ENCODE measurements at places on chromosomes 12 and 14.

DNA sequence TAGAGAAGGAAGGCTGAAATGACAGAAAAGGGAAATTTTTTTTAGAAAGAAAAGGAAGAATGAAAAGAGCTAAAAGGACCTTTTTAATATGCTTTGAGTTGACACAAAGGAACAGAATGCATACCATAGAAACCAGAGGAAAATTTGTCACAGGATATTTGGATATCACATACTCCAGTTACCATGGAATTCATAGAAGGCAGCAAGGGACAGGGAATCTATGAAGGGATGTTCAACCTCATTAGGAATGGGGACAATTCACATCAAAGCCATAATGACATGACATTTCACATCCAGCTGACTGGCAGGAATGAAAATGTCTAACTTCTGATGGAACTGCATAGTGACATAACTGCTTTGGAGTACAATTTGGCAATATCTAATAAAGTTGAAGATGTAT, 469.4 kb downstream of the CCER1 start:
- no peak for DNase-seq

DNA sequence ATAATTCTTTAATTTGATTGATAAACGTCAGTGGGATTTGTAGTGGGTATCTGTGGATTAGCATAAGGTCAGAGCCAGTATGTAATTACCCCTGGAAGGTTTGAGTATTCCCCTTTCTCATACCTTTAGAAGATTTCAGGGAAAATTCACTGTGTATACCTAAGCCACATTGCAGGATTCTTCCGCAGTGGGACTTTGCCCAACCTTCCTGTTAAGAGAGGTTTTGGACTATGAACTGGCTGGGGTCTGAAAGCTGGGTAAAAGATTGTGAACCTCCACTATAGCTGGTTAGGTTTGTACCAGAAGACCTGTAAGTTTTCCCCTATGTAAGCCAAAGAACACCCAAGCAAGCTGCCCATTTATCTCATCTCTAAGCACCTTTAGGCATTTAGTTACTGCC, 150.2 kb downstream of the TTC6 start:
- DNase-seq = no peak

- DNase-seq = no peak
These were observed 30.5 kb downstream of the RAB35 start for GRCh38 chr12:120085920-120086645.

DNA sequence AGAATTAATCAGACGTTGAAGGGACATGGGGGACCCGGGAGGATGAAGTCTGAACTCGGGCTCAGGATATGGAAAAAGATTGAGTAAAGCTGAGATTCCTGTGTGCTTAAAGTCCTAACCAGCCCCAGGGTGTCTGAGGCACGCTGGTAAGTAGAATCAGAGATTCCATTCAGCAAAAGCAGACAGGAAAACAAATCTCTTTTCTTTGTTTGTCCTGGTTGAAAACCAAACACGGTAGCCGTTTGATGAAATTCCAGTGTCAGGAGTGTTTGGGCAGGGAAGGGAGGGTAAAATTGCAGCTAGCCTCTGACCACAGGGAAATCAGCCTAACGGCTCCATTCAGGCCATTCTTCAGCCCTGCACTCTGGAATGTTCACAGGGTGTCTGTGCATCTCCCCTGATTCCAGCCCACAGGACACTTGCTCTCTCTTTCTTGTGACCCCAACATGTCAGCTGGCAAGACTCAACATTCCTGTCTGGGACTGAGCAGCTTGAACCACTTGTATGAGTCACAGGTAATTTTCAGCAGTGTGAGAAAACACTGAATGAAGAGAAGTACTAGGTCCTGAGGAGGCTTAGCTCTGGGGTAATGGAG, 31.0 kb downstream of the NINJ2 start:
- DNase-seq = no peak

GRCh38 chr12:116159593-116160200, 117.8 kb downstream of the MED13L start:
- no peak for DNase-seq

DNA sequence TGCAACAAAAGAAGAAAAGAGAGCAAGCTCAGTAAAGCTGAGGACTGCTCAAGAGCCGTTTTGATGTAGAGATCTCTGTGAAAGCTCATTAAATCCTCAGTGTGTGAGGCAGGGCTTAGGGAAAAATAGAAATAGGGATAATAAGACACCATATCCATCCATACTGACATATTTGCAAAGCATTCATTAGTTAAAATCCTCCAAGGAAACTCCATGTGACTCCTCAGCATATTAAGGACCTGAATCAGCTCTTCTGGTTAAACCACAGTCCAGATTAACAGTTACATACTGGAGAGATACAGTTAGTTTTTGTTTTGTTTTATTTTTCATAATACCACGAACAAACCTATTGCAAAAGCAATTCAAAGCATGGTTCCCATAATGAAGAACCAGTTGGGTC, 288.2 kb downstream of the PAWR start:
- DNase-seq = no peak

- no peak for DNase-seq
These were observed 54.8 kb upstream of the RASSF8 start for GRCh38 chr12:25903603-25904245.

DNA sequence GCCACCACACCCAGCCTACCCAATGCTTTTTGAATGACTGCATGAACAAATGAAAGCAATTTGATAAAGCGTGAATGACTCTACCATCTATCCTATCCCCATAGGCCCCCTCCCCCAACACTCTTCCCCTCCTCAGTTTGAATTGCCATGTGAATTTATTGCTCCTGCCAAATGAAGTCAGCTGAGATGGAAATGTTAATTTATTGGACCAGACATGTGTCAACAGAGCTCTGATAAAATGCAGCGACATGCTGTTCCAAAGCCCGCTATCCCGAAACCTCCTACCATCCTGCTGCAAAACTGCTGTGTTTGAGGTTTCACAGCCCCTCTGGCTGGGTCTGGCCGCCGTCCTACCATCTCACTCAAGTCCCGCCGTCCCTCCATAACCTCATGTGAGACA, 360.5 kb downstream of the CACNA1C start:
- DNase-seq = no peak

DNA sequence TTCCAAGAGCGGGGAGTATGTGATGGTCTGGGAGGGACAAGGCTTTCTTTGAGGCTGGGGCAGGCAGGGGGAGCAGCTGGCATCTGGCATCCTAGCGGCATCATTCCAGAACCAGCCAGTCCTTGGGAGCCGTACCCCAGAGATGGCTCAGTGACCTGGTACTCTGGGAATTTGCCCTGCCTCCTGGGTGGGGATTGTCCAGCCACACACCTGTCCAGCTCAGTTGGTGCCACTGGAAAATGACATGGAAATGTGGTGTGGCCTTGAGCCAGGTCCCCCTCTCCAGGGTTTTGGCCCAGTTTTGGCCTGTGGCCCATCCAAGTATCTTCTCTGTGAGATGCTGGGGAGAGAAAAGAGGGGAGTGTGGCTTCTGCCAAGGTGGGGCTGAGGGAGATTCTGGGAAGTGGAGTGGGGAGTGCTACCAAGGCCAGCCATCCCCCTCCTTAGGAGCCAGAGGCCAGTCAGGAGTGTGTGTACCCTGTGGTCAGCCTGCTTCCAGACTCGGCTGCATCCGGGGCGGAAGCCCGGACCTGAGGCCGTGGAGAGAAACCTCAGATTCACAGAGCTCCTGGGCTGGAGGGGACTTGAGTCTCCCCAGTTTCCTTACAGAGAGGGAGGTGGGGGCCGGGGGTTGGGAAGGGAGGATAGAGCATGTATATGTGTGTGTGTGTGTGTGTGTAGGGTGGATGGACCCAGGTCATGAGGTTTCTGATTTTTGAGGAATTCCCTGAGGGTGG, 14.7 kb upstream of the KRT80 start:
- DNase-seq = no peak

GRCh38 chr14:92651758-92652406, 96.5 kb downstream of the LGMN start:
- no peak for DNase-seq

GRCh38 chr12:88503281-88503703, 77.0 kb downstream of the KITLG start:
- DNase-seq = no peak

DNA sequence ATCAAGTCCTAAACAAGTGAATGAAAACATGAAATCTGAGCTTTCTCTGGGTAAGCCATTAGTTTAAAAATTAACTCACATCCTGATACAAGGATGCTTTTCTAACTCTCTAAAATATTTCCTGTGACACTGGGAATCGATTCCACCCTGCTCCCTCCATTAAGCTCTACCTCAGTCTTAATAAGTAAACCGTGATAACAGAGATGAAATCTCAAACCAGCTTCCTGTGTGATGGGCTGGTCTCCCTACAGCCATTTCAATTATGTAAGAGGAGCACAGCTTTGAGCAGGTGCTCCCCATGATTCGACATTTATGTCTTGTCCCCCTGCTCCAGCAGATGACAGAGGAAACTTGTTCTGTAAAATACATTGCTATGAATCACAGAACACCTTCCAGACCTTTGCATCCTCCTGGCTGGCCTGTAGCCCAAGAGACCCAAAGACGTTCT, 59.0 kb downstream of the GAS2L3 start:
- no peak for DNase-seq

DNA sequence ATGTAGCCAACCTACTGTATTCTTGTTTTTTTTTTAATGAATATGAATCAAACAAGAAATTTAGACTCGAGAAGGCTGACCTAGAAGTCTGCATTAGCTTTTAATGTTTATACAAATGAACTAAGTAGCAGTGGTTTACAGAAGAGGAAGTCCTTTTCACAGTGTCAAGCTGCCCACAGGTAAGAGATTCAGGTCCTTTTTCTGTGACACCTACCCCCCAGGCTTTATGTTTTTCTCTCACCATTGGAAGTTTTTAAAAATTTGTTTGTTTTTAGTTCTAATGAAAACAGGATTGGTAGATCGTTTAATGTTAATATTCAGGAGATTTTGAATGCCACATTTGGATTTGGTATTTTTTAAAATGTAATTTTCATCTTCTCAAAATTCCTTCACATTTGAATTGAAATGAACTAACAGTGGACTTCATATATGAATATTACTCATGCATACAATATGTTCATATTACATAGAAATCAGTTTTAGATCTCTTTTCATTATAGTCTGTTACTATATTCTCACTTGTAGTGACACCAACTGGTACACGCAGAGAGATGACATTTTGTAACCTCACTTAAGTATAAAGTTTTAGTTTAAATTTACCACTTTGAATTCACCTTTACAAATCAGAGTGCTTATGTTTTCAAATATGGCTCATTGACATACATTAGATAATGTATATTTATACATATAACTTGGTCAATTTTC, 29.7 kb downstream of the ATF7IP start:
- DNase-seq = no peak

- no peak for DNase-seq
These were observed 1.0 kb downstream of the NACA start for GRCh38 chr12:56723889-56724700.

DNA sequence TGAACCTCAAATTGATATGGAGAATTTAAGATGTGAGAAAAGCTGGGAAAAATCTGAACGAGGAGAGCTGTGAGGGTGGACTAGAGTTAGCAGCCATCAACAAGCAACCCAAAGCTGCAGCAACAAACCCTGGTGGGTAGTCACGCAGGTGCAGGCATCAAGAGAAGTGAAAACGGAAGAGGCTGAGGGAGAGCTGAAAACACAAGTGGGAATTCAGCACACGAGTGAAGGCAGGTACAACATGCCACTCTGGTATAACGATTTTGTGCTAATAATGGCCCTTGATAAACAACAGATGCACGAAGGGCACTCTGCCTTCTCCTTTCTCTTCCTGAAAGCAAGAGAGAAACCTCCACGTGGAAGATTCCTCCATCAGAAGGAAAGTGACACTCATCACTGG, 11.5 kb downstream of the TCL1B start:
- no peak for DNase-seq

GRCh38 chr12:29599381-29599780, 101.9 kb upstream of the OVCH1 start:
- DNase-seq = no peak

DNA sequence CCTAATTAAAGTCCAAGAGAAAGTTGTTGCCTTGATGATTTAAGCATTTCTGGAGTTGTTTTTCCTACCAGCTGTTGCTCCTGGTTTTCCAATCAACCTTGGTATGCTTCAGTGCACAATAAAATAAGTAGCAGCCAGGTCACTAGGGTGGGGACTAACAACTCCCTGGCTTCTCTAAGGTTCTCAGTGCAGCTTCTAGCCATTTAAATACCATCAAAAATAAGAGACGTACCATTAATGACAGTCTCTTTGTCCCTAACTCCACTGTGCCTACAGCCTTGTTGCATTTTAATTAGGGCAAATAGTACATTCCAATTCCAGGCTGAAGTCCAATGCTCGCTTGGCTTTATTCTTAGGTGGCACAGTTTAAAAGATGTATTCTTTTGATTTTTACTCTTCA, 11.8 kb downstream of the STON2 start:
- no peak for DNase-seq
